CD4-positive, alpha-beta T cell treated with Interleukin-17A for 1 hour (primary cell): ENCODE measurements at places on chromosomes 7 and 10.

- no peak for DNase-seq
Measured at GRCh38 chr7:137684776-137685175, 162.0 kb downstream of the DGKI start.

- DNase-seq: no peak
Measured at GRCh38 chr10:100175875-100176274, 10.0 kb downstream of the ERLIN1 start.

- no peak for DNase-seq
Measured at GRCh38 chr10:132612571-132613504, 75.3 kb downstream of the INPP5A start.

DNA sequence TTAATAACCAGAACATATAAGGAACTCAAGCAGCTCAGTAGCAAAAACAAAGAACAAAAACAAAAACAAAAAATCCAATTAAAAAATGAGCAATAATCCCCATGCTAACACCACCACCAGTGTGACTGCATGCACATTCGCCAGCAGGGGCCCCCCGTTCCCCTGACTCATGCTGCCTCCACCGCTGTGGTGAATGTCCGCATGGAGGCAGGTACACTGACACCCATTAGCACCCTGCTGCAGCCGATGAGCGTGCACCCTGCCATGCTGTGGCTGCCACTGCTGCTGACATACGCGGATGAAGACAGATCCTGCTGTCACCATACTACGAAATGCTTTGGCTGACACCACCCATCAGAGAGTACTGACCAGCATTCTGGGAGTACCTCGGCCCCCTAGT lies 321.6 kb upstream of the LRRTM3 start:
- DNase-seq: no peak
